ENCODE measurements at places on chromosomes 16 and 17. TPM values are rescaled to one million over a fixed set of nuclear protein-coding genes. Genes with fewer than 3 reads are reported as not detected.

GRCh38 chr16:56994311-56994710 lies 5.0 kb downstream of the NLRC5 start:
- no peak for DNase-seq

KRTAP9-8 gene
- total RNA-seq, result not detected

DNA sequence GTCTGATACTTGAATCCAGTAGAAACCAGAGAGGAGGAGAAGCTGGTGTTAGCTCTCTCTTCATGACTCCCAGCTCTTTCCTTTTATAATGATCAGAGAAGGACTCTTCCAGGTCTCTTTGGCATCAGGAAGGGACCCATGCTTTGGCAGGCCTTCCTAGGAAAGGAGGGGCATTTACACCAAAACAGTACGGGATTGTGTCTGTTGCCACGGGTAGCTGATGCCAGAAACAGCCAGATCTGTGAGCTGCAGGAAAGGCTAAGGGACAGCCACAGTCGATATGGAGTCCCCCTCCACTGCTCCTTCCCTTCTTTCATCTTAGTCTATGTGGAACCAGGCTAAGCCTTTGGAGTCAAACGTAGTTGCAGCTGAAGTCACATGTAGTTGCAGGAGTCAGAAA lies 9.3 kb downstream of the CEP295NL start:
- DNase-seq, result no peak

GRCh38 chr16:3661311-3661710 lies 6.8 kb downstream of the DNASE1 start:
- no peak for DNase-seq

DNA sequence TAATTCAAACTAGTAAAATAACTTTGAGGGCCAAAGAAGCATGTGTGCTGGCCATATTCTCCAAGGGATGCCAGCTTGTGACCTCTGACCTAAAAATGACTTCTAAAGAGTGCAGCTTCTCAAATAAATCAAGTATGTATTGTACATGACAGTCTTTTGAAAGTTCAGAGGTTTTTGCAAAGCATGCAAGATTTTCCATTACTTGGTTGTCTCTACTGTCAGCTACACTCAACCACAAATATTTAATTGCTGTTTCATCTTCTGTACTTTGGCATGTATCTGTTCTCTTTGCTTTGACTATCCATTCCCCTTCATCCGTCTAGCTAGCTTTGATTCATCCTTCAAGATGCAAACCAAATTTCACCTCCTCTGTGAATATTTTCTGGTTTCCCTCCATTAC lies 121.9 kb upstream of the HS3ST2 start:
- DNase-seq, result peak; percentile 28
